ENCODE measurements at places on chromosomes 3 and 15. TPM values are rescaled to one million over a fixed set of nuclear protein-coding genes. Genes with fewer than 3 reads are reported as not detected.

TRAT1 gene
- polyA plus RNA-seq, result 0.10 TPM

SNUPN gene
- 15.5 TPM for polyA plus RNA-seq

SRGAP3 gene
- polyA plus RNA-seq, result 1.4 TPM

GOLGA6L25 gene
- not detected for polyA plus RNA-seq

TGM5 gene
- polyA plus RNA-seq, result not detected

STRIT1 gene
- polyA plus RNA-seq, result 12.0 TPM

LSG1 gene
- polyA plus RNA-seq, result 26.9 TPM

P2RY13 gene
- polyA plus RNA-seq, result 0.30 TPM

HCLS1 gene
- polyA plus RNA-seq, result 18.0 TPM

LIPH gene
- 0.04 TPM for polyA plus RNA-seq

GPR15 gene
- polyA plus RNA-seq, result not detected

FBXW12 gene
- not detected for polyA plus RNA-seq

MORF4L1 gene
- polyA plus RNA-seq, result 549 TPM

IL17RC gene
- polyA plus RNA-seq, result 42.1 TPM

RLBP1 gene
- not detected for polyA plus RNA-seq

NUP210 gene
- polyA plus RNA-seq, result 1.7 TPM
